Kidney (tissue), 22 donors: ENCODE measurements at places on chromosomes 6 and 20. TPM values are rescaled to one million over a fixed set of nuclear protein-coding genes. Genes with fewer than 3 reads are reported as not detected.

GRCh38 chr6:40456390-40457013, 130.7 kb downstream of the LRFN2 start:
- no peak for DNase-seq
- no peak overlapping the region for H3K4me3 ChIP-seq
- H3K27me3 ChIP-seq, result no peaks in the 10 kb centered on the region
- H3K4me1 ChIP-seq, result no peaks in the 10 kb centered on the region
- no peaks in the 10 kb centered on the region for H3K36me3 ChIP-seq

Gene CST2
- polyA plus RNA-seq, result not detected

DNA sequence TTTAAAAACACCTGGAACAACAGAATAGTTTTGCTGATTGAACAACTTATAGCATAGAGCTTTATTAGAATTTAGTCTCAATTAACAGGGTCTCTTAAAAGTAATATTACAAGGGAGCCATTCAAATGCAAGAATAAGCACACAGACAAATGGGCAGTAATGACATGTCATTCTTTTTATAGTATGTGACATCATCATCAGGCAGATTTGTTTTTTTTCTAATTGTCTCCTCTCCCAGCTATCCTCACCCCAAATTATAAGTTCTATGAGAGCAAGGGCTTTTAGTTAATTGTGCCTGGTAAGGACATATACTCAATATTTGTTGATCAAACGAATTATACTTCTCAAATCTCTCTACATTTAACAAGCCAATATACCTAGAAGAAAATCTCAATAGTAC, 11.0 kb downstream of the PGM3 start:
- peaks cover 19% of the 10 kb centered on the region for H3K36me3 ChIP-seq
- H3K27me3 ChIP-seq, result no peaks in the 10 kb centered on the region
- H3K4me1 ChIP-seq, result no peaks in the 10 kb centered on the region
- no peak overlapping the region for H3K4me3 ChIP-seq

DNA sequence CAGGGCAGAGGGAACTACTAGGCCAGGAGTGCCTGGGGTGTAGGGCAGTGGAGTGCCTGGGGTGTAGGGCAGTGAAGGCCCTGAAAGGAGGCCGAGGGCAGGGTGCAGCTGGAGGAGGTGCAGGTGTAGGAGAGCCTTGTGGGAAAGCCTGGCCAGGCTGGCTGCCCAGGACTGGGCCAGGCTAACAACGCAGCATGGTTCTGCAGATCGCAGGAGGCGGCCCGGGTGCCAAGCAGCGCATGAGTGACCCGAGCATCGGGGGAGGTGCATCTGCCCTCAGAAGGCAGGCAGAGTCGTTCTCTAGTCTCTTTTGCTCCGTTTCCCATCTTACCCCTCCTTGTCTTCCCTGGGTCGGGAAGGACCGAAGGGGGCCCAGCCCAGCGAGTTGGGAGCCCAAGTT, 151.5 kb upstream of the PHACTR3 start:
- no peaks in the 10 kb centered on the region for H3K36me3 ChIP-seq
- no peak for DNase-seq
- no peak overlapping the region for H3K27ac ChIP-seq
- no peaks in the 10 kb centered on the region for H3K27me3 ChIP-seq
- no peak overlapping the region for H3K4me3 ChIP-seq

GRCh38 chr20:58923117-58923712, 57.8 kb upstream of the NELFCD start:
- no peaks in the 10 kb centered on the region for H3K36me3 ChIP-seq
- H3K4me1 ChIP-seq, result no peaks in the 10 kb centered on the region
- no peak for DNase-seq

DNA sequence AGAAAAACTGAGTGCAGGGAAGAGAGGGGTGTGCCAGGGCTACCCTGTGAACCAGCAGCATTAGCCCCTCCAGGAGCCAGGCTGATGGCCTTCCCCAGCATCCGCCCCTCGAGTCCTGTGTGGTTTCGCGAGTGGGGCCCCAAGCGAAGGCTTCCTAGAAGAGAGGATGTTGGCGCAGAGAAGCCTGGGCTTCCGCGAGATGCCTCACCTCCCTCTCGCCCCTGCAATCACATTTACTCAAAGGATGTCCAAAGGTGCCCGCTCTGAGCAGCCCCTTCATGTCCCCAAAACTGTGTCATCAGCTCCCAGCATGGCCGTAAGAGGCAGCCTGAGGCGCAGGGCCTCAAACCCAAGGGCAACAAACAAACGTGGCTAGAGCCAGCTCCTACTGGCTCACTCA, 111.7 kb downstream of the PREX1 start:
- no peaks in the 10 kb centered on the region for H3K4me1 ChIP-seq
- no peak overlapping the region for H3K27ac ChIP-seq
- no peaks in the 10 kb centered on the region for H3K27me3 ChIP-seq
- no peak for DNase-seq
- no peak overlapping the region for H3K4me3 ChIP-seq

Gene SNAP25
- 1.4 TPM for polyA plus RNA-seq

GRCh38 chr6:94570581-94570980, 1006.8 kb upstream of the MANEA start:
- DNase-seq, result no peak
- H3K27me3 ChIP-seq, result no peaks in the 10 kb centered on the region
- no peaks in the 10 kb centered on the region for H3K36me3 ChIP-seq

- H3K36me3 ChIP-seq, result no peaks in the 10 kb centered on the region
- no peak overlapping the region for H3K27ac ChIP-seq
- no peak for DNase-seq
Measured at GRCh38 chr6:63452125-63452524, 120.2 kb upstream of the LOC128125822 start.

DNA sequence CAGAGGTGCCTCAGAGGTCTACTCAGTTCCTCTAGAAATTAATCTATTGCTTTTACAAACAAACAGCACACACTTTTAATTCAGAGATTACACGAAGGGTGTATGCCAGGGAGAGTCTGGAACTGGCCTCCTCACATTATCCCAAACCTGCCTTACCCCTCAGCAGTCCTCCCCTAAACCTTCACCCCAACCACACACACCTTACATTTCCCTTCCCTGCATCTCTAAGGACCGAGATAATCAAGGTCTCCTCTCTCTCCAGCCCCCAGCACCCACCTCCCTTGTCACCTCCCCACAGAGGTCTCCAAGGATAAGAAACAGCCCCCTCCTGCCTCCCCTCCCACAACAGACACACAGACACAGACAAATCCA, 6.1 kb downstream of the HLA-DRB1 start:
- no peak for DNase-seq
- no peak overlapping the region for H3K4me3 ChIP-seq
- H3K4me1 ChIP-seq, result no peaks in the 10 kb centered on the region
- H3K27ac ChIP-seq, result no peak overlapping the region
- H3K27me3 ChIP-seq, result peaks cover 2% of the 10 kb centered on the region

DNA sequence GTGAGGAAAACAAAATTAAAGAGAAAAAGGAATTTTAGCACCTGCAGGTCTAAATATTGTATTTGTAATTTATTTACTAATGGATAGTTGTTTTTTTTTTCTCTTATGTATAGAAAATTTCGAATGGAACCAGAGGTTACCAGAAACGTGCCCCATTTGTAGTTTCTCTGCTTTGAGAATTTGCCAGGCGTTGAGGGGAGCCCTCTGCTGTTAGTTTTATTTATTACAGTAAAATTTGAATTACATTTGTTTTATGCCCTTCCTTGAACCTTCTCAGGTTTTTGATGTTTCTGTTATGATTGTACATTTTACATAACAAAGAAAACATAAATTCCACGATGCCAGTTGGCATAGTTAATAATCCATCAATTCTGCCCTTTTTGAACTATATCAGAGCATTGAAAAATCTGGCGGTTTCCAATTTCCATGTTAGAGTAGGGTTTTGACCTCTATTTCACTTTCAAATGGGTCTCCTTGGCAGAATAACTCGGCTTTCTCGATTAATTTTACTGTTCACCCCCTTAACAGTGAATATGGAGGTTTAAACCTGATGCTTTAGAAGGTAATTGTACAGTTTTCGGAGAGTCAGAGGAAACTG, 35.1 kb upstream of the RFPL4B start:
- no peak for DNase-seq
- H3K36me3 ChIP-seq, result no peaks in the 10 kb centered on the region
- H3K4me3 ChIP-seq, result no peak overlapping the region
- no peak overlapping the region for H3K27ac ChIP-seq

Gene SNRNP48
- polyA plus RNA-seq, result 5.2 TPM

GRCh38 chr6:126040826-126041225, 54.5 kb downstream of the TRMT11 start:
- no peaks in the 10 kb centered on the region for H3K27me3 ChIP-seq
- H3K36me3 ChIP-seq, result no peaks in the 10 kb centered on the region
- no peak for DNase-seq
- H3K27ac ChIP-seq, result no peak overlapping the region

- no peak overlapping the region for H3K4me3 ChIP-seq
- no peaks in the 10 kb centered on the region for H3K4me1 ChIP-seq
- DNase-seq, result no peak
- no peaks in the 10 kb centered on the region for H3K27me3 ChIP-seq
- no peaks in the 10 kb centered on the region for H3K36me3 ChIP-seq
- no peak overlapping the region for H3K27ac ChIP-seq
Measured at GRCh38 chr20:17513939-17514338, 17.2 kb downstream of the BFSP1 start.

- H3K4me1 ChIP-seq, result no peaks in the 10 kb centered on the region
- H3K4me3 ChIP-seq, result no peak overlapping the region
Measured at GRCh38 chr6:28748192-28748591, 175.6 kb downstream of the TRIM27 start.

Gene GPX5
- not detected for polyA plus RNA-seq

DNA sequence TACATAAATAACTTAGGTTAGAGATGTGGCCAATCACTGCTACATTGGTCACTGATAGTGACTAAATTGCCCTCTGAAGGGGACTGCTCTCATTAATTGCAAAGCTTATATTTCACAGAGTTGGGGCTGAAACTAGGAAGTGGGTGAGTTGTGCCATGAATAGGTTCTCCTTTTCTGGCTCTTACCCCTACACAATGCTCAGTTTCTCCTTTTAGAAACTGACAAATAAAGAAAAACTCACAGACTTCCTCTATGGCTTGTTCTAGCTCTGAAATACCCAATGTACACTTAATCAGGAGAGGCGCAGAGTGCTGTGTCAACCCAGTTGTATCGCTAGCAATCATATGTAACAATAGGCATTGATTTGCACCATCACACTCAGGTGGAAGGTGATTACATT, 41.2 kb upstream of the PROKR2 start:
- no peak overlapping the region for H3K4me3 ChIP-seq
- no peak overlapping the region for H3K27ac ChIP-seq
- H3K36me3 ChIP-seq, result no peaks in the 10 kb centered on the region
- DNase-seq, result no peak
- H3K27me3 ChIP-seq, result no peaks in the 10 kb centered on the region

Gene PTGIS
- polyA plus RNA-seq, result 3.1 TPM

- no peak for DNase-seq
- no peaks in the 10 kb centered on the region for H3K27me3 ChIP-seq
- H3K36me3 ChIP-seq, result no peaks in the 10 kb centered on the region
- H3K4me1 ChIP-seq, result no peaks in the 10 kb centered on the region
- H3K4me3 ChIP-seq, result no peak overlapping the region
Measured at GRCh38 chr6:140779341-140779740, 1353.4 kb upstream of the GJE1 start.

Gene LY6G6F
- not detected for polyA plus RNA-seq

GRCh38 chr20:20547221-20547875, 165.1 kb downstream of the RALGAPA2 start:
- DNase-seq, result no peak
- no peak overlapping the region for H3K27ac ChIP-seq

- H3K4me3 ChIP-seq, result no peak overlapping the region
- no peak for DNase-seq
- H3K4me1 ChIP-seq, result no peaks in the 10 kb centered on the region
- H3K36me3 ChIP-seq, result no peaks in the 10 kb centered on the region
- no peak overlapping the region for H3K27ac ChIP-seq
Measured at GRCh38 chr6:114301596-114302219, 41.1 kb downstream of the HS3ST5 start.

Gene TOP1
- polyA plus RNA-seq, result 23.4 TPM

GRCh38 chr6:64113704-64114103, 478.1 kb downstream of the PHF3 start:
- no peak overlapping the region for H3K4me3 ChIP-seq
- no peak overlapping the region for H3K27ac ChIP-seq
- no peaks in the 10 kb centered on the region for H3K4me1 ChIP-seq
- H3K27me3 ChIP-seq, result no peaks in the 10 kb centered on the region
- DNase-seq, result no peak
- H3K36me3 ChIP-seq, result no peaks in the 10 kb centered on the region

DNA sequence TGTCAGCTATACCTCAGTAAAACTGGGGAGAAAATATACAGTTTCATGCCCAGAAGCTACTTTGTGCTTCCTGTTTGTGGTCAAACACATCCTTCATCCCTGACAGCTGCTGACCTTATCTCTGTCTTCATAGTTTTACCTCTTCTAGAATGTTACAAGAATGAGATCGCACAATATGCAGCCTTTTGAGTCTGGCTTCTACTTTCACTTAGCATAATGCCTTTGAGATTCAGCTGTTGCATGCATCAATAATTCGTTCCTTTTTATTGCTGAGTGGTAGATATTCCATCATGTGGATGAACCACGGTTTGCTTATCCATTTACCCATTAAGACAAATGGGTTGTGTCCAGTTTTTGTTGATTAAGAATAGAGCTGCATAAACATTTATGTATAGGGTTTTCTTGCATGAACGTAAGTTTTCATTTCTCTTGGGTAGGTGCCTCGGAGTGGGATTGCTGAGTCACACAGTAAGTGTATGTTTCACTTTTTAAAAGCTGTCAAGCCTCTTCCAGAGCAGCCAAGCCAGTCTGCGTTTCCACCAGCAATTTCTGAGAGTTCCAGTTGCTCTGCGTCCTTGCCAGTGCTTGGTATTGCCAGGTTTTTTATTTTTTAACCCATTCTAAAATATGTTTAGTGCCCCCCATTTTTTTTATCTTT, 86.6 kb upstream of the PAX1 start:
- no peaks in the 10 kb centered on the region for H3K4me1 ChIP-seq
- no peaks in the 10 kb centered on the region for H3K36me3 ChIP-seq
- H3K4me3 ChIP-seq, result no peak overlapping the region
- H3K27ac ChIP-seq, result no peak overlapping the region
- H3K27me3 ChIP-seq, result no peaks in the 10 kb centered on the region

Gene ELOVL4
- polyA plus RNA-seq, result 2.1 TPM

GRCh38 chr6:15495375-15495901, 167.4 kb downstream of the DTNBP1 start:
- H3K27ac ChIP-seq, result no peak overlapping the region
- DNase-seq, result no peak

Gene HRH3
- not detected for polyA plus RNA-seq

- H3K36me3 ChIP-seq, result no peaks in the 10 kb centered on the region
- H3K27ac ChIP-seq, result no peak overlapping the region
- no peaks in the 10 kb centered on the region for H3K4me1 ChIP-seq
- no peaks in the 10 kb centered on the region for H3K27me3 ChIP-seq
- DNase-seq, result no peak
Measured at GRCh38 chr20:2741463-2741862, 48.9 kb downstream of the EBF4 start.

GRCh38 chr6:1892716-1893115, 283.0 kb downstream of the FOXC1 start:
- H3K36me3 ChIP-seq, result no peaks in the 10 kb centered on the region
- no peaks in the 10 kb centered on the region for H3K27me3 ChIP-seq
- H3K4me1 ChIP-seq, result no peaks in the 10 kb centered on the region
- no peak overlapping the region for H3K27ac ChIP-seq

Gene RRBP1
- 83.4 TPM for polyA plus RNA-seq

Gene C20orf141
- polyA plus RNA-seq, result not detected
